ENCODE measurements at places on chromosomes 2 and 18.

DNA sequence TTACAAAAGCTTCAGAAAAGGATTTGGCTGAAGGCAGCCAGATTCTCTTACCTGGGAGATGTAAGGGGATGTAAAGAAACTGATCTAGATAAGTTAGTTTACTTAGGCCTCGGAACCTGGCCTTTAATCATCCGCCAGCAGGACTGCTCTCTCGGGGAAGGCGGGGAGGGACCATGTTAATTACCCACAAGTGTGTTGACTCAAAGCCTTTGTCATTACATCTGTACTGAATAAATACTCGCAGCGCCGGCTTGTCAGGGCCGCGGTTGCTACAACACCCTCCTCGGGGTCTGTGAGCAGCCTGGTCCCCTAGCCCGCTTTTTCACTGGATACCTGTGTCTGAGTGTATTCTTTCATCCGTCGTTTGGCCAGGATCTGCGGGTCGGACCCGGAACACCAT is 6.7 kb downstream of the CHMP3 start:
- no peak for DNase-seq

DNA sequence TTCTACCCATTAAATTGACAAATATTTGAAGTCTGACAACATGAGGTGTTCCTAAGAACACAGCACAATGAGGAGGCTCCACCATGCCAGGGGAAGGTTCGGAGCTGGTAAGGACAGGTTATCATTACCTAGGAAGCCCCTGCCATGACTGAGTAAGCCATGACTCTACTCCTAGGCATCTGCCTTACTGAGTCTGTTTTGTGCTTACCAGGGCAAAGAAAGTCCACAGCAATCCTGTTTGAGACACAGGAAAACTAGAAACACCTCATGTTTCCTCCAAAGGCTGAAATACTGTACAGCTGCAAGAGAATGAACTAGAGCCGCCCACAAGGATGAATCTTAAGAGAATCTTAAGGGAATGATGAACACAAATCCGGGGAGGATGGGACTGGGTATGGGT is 11.6 kb downstream of the TGFBRAP1 start:
- no peak for DNase-seq

DNA sequence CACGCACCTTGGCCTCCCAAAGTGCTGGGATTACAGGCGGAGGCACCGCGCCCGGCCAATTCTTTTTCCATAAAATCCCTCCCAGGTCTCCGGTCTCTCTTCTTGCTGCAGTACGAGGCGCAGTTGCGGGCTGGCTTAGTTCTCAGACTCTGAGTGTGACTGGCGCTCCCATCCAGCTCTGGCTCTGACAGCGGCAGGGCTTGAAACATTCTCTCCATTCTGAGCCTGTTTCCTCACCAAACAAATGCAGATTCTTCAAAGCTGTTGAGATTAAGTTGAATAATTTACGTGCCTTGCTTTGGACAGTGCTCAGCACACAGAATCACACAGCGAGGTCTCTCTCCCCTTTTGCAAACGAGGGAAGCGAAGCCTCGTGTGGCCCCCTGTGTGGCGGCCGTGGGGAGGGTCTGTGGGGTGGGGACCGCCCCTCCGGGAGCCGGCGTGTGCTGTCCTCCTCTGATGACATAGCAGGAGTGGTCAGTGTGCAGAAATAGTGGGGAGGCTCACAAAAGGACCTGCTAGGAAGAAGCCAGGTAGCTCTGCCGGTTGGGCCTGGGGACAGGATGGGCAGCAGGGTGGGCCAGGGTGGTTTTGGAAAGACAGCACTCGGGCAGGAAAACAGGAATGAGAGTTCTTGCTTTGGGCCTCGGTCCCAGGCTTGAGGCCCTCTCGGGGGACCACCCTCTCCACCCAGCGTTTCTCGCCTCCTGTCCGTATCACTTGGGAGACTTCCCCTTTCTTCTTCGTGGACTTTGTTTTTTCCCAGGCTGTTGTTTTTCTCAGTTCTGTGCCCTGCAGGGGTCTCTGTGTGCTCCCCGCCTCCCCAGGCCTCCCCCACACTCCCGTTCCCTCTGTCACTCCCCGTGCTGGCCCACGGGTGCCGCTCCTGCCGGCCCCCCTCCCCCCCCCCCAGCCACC is 75.0 kb downstream of the KCNG2 start:
- no peak for DNase-seq

DNA sequence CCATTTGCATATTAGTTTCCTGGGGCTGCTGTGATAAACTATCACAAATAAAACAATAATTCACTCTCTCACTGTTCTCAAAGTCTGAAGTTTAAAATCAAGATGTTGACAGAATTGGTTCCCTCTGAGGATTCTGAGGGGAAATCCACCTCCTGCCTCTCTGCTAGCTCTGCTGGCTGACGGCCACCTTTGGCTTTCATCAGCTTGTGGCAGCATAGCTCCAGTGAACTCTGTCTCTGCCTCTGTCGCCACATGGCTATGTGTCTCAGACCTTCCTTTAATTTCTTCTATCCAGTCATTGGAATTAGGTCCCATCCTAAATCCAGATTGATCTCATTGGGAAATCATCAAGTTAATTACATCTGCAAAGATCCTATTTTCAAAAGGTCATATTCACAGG is 38.9 kb upstream of the TRIM43 start:
- DNase-seq, result peak; percentile 39

DNA sequence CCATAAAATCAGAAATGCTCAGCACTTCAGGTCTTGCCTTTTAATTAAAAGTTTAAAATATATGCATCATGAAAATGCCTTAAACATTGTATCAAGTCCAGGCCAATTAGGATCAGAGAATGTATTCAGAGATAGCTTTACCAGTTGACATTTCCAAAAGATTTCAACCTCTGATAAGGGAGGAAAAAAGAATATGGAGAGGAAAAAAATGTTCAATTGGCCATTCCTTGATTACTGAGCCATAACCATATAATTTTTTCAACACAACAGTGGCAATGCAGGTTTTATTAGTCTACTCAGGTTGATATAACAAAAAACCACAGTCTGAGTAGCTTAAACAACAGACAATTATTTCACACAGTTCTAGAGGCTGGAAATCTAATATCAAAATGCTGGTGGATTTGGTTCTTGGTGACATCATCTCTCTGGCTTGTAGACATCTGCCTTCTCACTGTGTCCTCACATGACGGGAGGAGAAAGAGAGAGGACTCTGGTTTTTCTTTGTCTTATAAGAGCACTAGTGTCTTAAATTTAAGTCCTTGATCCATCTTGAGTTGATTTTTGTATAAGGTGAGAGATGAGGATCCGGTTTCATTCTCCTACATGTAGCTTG is 111.9 kb downstream of the IRS1 start:
- no peak for DNase-seq

GRCh38 chr2:71587509-71588073 is 134.2 kb downstream of the DYSF start:
- no peak for DNase-seq

GRCh38 chr2:240820607-240821428 is 799 bp upstream of the KIF1A start:
- no peak for DNase-seq

DNA sequence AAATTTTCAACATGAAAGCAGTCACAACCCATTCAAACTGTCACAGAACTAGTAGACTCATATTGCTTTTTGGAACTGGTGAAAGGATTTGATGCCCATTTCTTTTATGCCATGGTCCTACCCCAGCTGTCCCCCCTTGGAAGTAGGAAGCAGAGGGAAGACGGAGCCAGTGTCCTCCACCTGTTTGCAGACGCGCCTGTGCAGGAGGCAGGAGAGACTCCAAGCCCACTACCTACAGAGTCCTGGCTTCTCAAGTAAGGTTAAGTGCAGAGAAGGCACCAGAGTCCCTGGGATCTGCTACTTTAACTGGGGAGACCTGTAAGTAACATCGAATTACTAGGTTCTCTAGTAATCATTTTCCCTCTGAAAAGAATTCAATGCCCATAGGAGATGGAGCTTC is 32.7 kb upstream of the DNMT3A start:
- DNase-seq, result no peak

- peak; percentile 46 for DNase-seq
These were observed 35.5 kb downstream of the STAT1 start for GRCh38 chr2:190978389-190979053.

DNA sequence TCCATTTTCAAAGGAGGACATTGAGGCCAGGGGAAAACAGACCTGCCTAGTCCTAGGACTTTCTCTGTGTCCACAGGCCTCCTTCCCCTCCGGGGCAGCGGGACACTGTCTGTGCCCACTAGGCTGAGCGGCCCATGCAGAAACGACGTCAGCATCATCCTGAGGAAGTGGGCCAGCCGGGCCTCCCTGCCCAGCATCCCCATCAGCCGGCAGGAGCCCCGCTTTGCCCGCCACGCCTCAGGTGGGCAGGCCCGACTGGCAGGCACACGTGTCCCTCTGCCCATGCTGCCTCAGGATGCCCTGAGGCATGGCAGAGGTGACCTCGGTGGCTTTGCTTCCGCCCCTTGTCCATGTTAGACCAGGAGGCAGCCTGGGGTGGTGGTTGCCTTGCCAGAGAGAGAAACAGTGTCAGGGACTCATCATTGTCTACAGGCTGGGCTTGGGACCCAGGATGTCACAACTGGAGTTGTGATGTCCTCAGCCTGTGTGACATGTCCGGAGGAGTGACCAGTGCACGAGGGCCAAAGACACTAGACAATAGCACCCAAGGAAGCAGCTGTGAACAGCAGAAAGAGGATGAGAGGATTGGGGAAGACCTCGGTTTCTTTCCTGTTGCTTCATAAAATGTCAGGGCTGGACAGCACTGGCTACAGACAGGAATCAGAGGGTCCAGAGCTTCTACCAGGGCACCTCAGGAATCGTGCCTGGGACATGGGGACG is 36.8 kb downstream of the TOGARAM2 start:
- DNase-seq, result no peak

- DNase-seq, result no peak
These were observed 92.1 kb downstream of the SH3BP4 start for GRCh38 chr2:235043762-235044500.

- DNase-seq, result no peak
These were observed 404.4 kb downstream of the SOCS6 start for GRCh38 chr18:70693246-70693645.

DNA sequence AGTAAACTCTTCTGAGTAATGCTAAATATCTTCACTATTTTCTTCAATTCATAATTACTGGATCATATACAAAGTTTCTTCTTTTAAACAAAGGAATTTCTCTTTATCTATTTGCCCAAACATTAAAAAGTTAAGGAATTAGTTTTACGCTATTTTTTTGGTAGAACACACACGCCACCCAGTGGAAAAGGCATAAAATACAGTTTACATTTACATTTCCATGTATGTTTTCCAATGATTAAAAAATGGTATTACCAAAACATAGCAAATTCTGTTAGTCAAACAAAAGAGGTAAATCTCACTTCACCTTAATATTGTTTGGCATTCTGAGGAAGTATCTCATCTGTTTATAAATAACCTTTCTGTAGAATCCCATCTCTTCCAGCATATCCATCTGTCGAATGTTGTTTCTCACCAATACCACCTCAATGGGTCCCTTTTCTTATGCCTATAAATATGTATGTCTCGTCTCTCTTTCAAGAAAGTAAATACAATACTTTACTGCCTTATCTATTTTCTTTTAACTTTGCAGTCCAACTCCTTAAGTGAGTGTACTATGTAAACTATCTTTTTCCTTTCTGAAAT is 7.2 kb downstream of the BOLL start:
- peak; percentile 47 for DNase-seq

- DNase-seq, result peak; percentile 37
These were observed 87.9 kb upstream of the MAP4K3 start for GRCh38 chr2:39524756-39525635.

DNA sequence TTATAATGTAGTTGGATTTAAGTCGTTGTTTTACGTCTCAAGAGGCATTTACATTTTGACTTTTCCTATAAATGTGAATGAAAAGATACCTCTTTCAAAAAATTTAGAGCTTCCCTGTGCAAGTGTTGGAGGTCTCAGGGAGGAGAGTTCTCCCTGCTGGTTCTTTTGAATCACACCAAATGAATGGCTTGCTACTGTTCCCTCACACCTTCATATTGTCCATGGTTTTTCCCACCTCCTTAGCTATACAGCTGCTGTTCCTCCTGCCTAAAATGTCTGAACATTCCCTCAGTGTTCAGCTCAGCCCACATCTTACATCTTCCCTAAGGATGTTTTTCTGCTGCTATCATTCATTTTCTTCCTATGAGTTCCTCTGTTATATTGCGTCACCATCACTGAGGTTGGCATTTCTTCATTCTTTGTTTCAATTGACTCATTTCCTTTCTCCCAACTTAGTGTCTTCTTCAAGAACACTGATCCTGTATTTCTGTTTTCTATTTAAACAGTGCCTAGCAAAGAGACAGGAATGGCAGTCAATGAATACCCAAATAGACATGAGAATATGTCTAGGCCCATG is 46.0 kb downstream of the COX7A2L start:
- DNase-seq, result peak; percentile 93

DNA sequence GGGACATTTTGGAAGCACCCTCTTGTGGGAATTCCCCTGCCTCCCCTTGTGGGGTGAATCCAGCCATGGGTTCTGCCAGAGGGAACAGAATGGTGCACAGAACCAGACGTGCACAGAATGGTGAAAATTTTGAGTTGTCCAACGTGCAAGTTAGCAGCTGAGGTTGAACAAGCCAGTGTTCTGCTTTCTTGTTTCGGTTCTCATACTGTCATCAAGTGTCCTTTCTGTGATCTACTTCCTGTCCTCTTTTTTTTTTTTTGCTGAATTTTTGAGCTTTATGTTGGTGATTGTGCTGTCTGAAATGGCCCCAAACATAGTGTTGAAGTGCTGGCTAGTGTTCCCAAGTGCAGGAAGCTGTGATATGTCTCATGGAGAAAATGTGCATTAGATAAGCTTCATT is 21.5 kb upstream of the REEP1 start:
- DNase-seq, result no peak

DNA sequence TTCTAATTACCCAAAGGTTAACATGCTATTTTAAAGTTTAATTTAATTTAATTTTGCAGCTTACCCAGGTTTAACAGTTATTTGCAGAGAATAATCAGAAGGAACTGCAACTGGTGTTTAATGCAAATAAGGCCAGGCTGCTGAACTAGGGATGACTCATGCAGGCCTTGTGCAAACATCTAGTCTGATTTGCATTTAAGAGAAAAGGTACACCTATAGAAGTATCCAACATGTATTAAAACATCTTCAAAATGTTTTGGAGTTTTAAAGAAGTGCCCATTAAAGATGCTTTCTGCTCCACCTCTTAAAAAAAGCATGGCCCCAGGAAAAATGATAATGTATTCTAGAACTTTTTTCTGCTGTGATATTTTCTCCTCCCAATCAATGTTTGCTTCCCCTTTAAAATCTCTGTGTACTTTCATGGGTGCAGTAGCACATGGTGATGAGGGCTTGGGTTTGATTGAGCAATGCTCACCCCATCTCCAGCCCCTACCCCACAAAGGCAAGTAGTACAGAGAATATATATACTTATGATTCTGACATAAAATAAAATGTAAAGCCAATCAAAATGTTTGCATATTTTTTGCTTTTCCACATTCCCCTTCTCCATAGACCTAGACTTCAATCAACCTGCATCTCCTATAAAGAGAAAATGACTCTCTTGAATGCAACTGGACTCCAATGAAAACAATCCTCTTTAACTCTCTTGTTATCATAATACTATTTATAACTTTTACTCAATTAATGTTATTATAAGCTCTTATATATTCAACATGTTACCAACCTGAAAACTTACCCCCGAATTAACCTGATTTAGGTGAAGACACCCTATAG is 54.1 kb downstream of the ATP8B1 start:
- no peak for DNase-seq
